IMR-90 (cell line): ENCODE measurements at places on chromosomes 16 and 17.

GRCh38 chr17:27896701-27897100 is 3.5 kb upstream of the LYRM9 start:
- H3K4me1 ChIP-seq: peaks cover 2% of the 10 kb centered on the region; the same call in 1 of the 2 replicates
- no peak overlapping the region for H3K27ac ChIP-seq
- peaks cover 11% of the 10 kb centered on the region for H3K27me3 ChIP-seq
- no peaks in the 10 kb centered on the region for H3K36me3 ChIP-seq
- DNase-seq: no peak
- H3K4me3 ChIP-seq: no peak overlapping the region

GRCh38 chr16:3518986-3519348 is 18.2 kb downstream of the CLUAP1 start:
- no peak for DNase-seq
- H3K27ac ChIP-seq: no peak overlapping the region
- peaks cover 10% of the 10 kb centered on the region for H3K4me1 ChIP-seq
- no peak overlapping the region for H3K4me3 ChIP-seq

DNA sequence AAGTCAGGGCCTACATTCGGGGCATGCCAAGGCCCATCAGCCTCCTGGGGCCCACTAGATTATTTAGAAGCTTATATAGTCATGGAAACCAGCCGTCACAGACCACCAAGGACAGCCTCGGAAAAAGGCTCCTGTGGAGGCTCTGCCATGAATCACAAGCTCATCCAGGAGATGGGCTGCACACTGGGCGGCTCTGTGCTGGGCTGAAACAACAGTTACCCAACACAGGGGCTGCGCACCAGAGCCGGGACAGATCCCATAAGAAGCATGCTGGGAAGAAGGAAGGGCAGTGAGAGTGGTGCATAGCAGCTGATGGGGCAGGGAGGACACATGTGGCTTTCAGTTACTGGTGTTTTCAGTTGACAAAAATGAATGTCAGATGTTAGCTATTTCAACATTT is 67.7 kb upstream of the GSG1L start:
- H3K36me3 ChIP-seq: peaks cover 72% of the 10 kb centered on the region
- no peak overlapping the region for H3K4me3 ChIP-seq
- H3K27me3 ChIP-seq: no peaks in the 10 kb centered on the region
- no peak overlapping the region for H3K27ac ChIP-seq

- peak; percentile 52 for DNase-seq
- no peak overlapping the region for H3K4me3 ChIP-seq
- H3K27me3 ChIP-seq: no peaks in the 10 kb centered on the region
- H3K4me1 ChIP-seq: 0 out of 2 replicates have a peak, but pooled peaks cover 2% of the 10 kb centered on the region
- H3K27ac ChIP-seq: peak overlapping the region; percentile 44; the same call in 1 of the 2 replicates
- no peaks in the 10 kb centered on the region for H3K36me3 ChIP-seq
Measured at GRCh38 chr16:64826374-64826773, 295.5 kb downstream of the CDH11 start.

GRCh38 chr16:23527961-23528643 is 17.8 kb upstream of the GGA2 start:
- no peak overlapping the region for H3K4me3 ChIP-seq
- no peaks in the 10 kb centered on the region for H3K27me3 ChIP-seq
- no peaks in the 10 kb centered on the region for H3K4me1 ChIP-seq
- H3K27ac ChIP-seq: no peak overlapping the region
- H3K36me3 ChIP-seq: peaks cover 56% of the 10 kb centered on the region

GRCh38 chr16:81693041-81693743 is 85.9 kb upstream of the PLCG2 start:
- no peaks in the 10 kb centered on the region for H3K27me3 ChIP-seq
- peaks cover 20% of the 10 kb centered on the region for H3K4me1 ChIP-seq
- H3K4me3 ChIP-seq: no peak overlapping the region
- DNase-seq: peak; percentile 86
- H3K27ac ChIP-seq: peak overlapping the region; percentile 27; the same call in 1 of the 2 replicates

GRCh38 chr16:83954577-83955016 is 1.6 kb downstream of the OSGIN1 start:
- peak; percentile 38 for DNase-seq
- no peak overlapping the region for H3K27ac ChIP-seq
- peaks cover 10% of the 10 kb centered on the region for H3K36me3 ChIP-seq
- H3K4me3 ChIP-seq: no peak overlapping the region
- H3K4me1 ChIP-seq: peaks cover 14% of the 10 kb centered on the region
- no peaks in the 10 kb centered on the region for H3K27me3 ChIP-seq

DNA sequence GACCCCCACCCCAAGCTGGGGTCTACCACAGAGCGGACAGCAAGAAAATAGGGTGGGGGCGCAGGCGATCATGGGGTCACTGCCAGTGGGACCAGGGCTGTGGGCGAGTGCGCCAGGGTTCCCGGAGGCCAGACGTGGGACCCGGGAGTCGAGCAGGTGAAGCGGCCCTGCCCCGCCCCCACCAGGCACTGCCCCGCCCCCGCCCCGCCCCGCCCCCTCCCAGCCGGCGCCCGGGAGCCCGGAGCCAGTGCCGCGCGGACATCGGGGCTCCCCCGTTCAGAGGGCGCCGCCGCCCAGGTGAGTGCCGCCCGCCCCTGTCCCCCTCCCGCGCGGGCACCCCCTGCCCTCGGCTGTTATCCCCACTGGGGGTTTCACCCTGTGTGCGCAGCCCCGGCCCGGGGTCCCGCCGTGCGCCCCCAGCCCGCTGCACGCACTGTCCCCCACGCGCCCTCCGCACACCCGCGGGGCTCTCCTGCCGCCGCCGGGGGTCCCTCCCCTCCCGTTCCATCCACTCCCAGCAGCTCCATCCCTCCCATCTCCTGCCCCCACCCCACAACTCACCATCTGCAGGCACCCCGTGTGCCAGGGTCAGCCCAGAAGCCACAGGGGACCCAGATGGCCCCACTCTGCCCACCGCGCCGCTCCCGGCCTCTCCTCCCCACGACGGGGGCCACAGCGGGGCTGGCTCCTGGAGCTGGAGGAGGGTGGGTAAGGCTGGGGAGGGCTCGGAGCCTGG is at the start of gene SSTR5:
Gene SSTR5, plus strand, starts transcription at position 222 of the 736 bp plus-strand sequence. CDS start 6,122 bp downstream, outside the sequence.
- no peak within 1 kb of the TSS for H3K27ac ChIP-seq
- H3K4me1 ChIP-seq: no peaks in the 10 kb centered on the region
- no peak for DNase-seq
- H3K27me3 ChIP-seq: peaks cover 61% of the 10 kb centered on the region
- H3K36me3 ChIP-seq: no peaks in the 10 kb centered on the region

- no peak for DNase-seq
- H3K27ac ChIP-seq: no peak overlapping the region
- peaks cover 25% of the 10 kb centered on the region for H3K27me3 ChIP-seq
- peaks cover 2% of the 10 kb centered on the region; the same call in 1 of the 2 replicates for H3K4me1 ChIP-seq
- H3K4me3 ChIP-seq: no peak overlapping the region
- no peaks in the 10 kb centered on the region for H3K36me3 ChIP-seq
Measured at GRCh38 chr16:4925293-4925607, 11.7 kb downstream of the PPL start.

DNA sequence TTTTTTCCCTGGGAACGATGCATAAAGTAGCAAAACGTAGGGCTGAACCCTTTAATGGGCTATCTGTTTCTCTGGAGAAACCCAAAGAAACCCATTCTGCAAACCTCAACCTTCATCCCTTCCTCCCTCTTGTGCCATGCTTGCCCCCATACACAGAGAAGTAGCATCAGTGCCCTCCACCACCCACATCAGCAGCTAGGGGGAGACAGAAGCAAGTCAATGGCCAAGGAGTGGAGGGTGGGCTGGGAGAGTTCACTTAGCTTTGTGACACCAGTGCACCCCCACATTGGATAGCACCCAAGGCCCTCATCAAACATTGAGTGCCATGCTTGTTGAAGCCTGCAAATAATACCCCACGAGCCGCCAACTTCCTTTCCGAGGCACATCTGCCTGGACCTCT is 282.4 kb downstream of the ABCC12 start:
- DNase-seq: no peak
- peaks cover 9% of the 10 kb centered on the region for H3K27me3 ChIP-seq
- H3K36me3 ChIP-seq: no peaks in the 10 kb centered on the region
- no peak overlapping the region for H3K4me3 ChIP-seq
- H3K27ac ChIP-seq: no peak overlapping the region

- H3K36me3 ChIP-seq: peaks cover 7% of the 10 kb centered on the region; the same call in 1 of the 2 replicates
- no peak overlapping the region for H3K4me3 ChIP-seq
- DNase-seq: no peak
- no peaks in the 10 kb centered on the region for H3K27me3 ChIP-seq
- peak overlapping the region; percentile 13; the same call in 1 of the 2 replicates for H3K27ac ChIP-seq
Measured at GRCh38 chr16:84827897-84828296, 8.1 kb downstream of the CRISPLD2 start.

DNA sequence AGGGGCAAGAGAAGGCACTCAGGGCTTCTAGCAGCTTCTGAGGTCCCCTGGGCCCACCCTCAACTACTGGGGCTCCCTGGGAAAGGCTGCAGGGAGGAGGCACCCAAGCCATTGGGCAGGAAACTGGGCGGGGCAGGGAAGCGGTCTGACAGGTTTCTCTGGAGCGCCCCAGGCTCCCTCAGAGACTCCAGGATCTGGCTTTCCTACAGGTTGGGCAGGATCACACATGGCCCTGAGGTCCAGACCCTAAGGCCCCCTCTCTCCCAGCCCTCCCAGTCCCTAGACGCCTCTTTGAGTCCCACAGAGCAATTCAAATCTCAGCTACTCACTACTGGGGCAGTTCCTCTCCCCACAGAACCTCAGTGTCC is 14.3 kb downstream of the JUP start:
- DNase-seq: no peak
- peaks cover 53% of the 10 kb centered on the region for H3K36me3 ChIP-seq
- H3K4me1 ChIP-seq: peaks cover 18% of the 10 kb centered on the region

DNA sequence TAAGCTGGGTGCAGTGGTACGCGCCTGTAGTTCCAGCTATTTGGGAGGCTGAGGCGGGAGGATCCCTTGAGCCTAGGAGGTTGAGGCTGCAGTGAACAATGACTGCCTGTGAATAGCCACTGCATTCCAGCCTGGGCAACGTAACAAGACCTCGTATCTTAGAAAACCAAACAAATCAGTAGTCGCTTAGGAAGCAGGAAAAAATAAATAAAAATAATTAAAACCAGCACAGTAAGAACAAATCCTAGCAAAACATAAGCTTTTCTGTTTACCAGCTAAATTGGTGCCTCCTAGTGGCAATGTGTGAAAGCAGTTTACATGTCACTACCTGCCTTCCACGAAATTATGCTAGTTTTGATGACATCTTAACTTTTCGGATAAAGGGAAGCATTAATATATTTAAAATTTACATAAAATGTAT is 1.3 kb downstream of the ARMC5 start:
- H3K4me3 ChIP-seq: peak overlapping the region; percentile 52
- H3K27me3 ChIP-seq: no peaks in the 10 kb centered on the region
- H3K4me1 ChIP-seq: peaks cover 9% of the 10 kb centered on the region
- H3K36me3 ChIP-seq: peaks cover 13% of the 10 kb centered on the region

GRCh38 chr17:32445074-32445415 is 735 bp downstream of the PSMD11 start:
- peaks cover 9% of the 10 kb centered on the region; the same call in 1 of the 2 replicates for H3K36me3 ChIP-seq
- peak overlapping the region; percentile 99 for H3K4me3 ChIP-seq
- peak; percentile 71 for DNase-seq
- peaks cover 6% of the 10 kb centered on the region for H3K4me1 ChIP-seq
- H3K27me3 ChIP-seq: peaks cover 6% of the 10 kb centered on the region; the same call in 1 of the 2 replicates

DNA sequence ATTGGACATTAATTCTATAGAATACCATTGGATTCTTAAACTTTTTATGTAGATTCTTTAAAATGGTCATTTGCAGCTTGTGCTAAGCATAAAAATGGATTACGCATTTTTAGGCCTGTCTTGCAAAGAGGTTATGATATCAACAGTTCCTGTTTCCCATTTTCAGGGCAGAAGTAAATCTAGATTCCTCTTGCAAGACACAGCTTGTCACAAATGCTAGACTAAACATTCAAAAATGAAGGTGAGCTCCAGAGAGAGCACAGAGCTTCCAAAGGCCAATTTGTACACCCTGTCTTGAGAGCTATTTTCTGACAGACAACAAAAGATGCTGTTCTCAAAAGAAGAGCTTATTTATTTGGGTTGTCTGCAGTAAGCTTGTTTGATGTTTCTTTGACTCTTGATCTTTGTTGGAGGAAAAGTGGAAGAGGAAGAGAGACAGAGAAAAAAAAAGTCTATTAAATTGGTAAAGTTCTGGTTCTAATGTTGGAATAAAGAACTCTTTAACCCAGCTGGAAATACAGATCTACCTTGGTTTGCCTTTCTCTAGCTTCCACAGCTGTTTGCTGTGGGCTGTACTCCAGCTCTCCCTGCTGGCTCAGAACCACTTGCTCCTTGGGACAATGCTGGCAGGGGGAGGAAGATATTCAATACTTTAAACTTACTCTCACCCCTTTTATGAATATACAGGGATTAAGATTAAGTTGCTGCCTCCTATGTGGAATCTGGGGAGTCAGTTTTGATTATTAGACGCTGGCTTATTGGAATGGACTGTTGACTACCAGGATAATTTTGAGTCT is 651.8 kb downstream of the CDH11 start:
- no peak for DNase-seq
- no peak overlapping the region for H3K27ac ChIP-seq
- no peaks in the 10 kb centered on the region for H3K36me3 ChIP-seq
- no peaks in the 10 kb centered on the region for H3K27me3 ChIP-seq
- no peaks in the 10 kb centered on the region for H3K4me1 ChIP-seq

GRCh38 chr17:74387365-74388218 is 20.3 kb downstream of the GPR142 start:
- no peak overlapping the region for H3K27ac ChIP-seq
- no peak for DNase-seq
- no peaks in the 10 kb centered on the region for H3K36me3 ChIP-seq
- no peak overlapping the region for H3K4me3 ChIP-seq
- H3K4me1 ChIP-seq: no peaks in the 10 kb centered on the region

- H3K27ac ChIP-seq: 0 out of 2 replicates have a peak overlapping the region, but pooled peaks have one; percentile 5
- peak; percentile 81 for DNase-seq
- H3K27me3 ChIP-seq: no peaks in the 10 kb centered on the region
- H3K36me3 ChIP-seq: no peaks in the 10 kb centered on the region
- H3K4me1 ChIP-seq: no peaks in the 10 kb centered on the region
Measured at GRCh38 chr17:61000911-61001310, 323.3 kb downstream of the BCAS3 start.

DNA sequence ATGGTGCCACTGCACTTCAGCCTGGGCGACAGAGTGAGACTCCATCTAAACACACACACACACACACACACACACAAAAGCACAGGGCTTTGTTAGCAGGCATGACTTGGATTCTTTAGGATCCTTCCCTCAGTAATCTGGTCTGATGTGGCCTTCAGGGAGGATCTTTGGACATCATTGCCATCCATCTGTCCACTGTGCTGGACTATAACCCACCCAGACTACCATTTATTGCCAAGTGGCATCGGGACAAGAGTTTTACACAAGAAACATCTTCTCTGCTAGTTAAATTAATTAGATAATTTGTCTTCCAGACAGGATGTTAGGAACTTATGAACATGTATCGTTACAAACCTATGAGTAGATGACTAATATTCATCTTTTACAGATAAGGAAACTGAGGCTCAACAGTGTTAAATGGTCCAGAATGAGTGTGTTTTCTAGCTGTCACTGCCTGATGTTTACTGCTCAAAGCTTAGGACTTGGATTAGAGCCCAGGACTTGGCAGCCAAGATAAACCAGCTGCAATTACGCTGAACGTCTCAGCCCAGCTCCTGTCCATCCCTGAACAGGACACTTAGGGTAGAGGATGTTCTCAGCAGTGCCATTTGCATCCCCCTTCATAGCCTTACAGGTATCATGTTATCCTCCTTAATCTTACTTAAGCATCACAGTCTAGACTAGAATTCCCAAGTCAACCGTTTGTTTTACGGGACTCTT is 285.8 kb downstream of the WWOX start:
- no peak overlapping the region for H3K27ac ChIP-seq
- H3K4me1 ChIP-seq: no peaks in the 10 kb centered on the region
- no peak overlapping the region for H3K4me3 ChIP-seq
- DNase-seq: no peak
- H3K36me3 ChIP-seq: no peaks in the 10 kb centered on the region
